ENCODE measurements at places on chromosomes 2 and 18.
A peak's percentile ranks its signal among the peaks of the same experiment; 100 is the strongest.

DNA sequence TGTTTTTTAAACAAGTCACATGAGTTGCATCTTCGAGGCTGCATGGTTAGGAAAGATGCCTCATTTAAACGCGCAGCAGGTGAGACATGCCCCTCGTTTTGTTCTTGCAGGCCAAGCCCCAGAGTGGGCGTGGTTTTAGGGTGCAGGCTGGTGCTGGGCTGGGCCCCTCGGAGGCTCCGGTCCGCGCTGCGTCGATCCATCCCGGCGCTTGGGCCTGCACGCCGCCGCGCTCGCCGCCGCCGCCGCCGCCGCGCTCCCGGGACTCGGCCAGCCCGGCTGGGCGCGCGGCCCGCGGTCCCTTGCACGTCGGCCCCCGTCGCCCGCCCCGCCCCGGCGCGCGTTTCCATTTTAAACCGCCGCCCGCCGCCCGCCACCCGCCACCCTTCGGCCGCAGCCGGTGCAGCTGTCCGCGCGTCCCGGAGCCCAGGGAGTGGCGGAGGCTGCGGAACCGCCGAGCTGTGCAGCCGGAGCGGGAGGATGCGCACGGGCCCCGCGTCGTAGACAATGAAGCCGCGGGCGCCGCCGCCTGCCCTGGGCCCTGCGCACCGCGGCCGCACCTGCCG, 175.5 kb downstream of the AGAP1 start:
- DNase-seq = peak; percentile 30

DNA sequence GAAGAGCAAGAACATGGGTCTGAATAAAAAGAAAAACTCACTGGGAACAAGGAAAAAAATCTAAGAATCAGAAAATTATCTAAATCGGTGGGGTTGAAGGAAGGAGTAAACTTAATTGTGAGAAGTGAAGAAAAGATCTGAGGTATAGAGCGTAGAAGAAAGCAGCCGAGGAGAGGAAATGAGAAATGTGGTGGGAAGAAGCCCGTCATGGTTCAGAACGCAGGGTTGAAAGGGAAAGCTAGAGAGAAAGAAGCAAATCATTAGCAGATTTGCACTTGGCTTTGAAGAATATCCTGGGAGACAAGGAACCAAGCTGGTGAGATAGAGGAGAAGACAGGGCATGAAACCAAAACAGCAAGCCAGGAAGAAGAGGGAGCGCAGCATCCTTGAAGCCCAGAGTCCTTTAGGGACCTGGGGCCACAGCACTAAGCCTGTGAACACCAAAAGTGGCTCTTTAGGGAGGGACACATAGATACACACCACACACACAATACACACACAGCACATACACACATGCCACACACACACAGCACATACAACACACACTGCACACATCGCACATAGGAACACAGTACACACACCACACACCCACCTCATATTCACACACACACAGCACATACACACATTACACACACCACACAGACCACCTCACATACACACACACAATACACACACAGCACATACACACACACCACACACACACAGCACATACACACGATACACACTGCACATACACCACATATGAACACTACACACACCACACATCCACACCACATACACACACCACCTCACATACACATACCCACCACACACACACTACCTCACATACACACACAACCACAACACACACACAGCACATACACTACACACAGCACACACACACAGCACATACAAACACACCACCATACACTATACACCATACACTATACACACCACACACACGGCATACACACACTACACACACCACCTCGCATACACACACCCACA, 274.6 kb downstream of the ETAA1 start:
- DNase-seq = no peak

DNA sequence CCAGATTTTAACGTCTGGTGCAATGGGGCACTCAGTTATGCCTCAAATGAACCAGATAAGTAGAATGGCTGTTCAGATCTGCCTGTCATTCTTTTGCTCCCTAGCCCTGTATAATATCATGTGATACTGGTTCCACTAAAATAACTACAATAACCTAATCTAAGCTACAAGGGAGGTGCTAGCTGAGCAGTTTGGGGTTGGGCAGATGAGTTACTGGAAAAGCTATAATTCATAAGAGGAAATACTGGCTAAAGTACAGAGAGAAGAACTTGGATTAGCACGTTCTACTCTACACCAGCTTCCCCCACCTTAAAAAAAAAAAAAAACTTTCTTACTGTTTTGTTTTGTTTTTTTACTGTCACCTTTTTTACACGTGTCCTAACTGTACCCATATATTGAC, 183.3 kb upstream of the NRP2 start:
- DNase-seq = no peak

- DNase-seq = no peak
These were observed 32.1 kb upstream of the TTC39C start for GRCh38 chr18:23982155-23983079.

DNA sequence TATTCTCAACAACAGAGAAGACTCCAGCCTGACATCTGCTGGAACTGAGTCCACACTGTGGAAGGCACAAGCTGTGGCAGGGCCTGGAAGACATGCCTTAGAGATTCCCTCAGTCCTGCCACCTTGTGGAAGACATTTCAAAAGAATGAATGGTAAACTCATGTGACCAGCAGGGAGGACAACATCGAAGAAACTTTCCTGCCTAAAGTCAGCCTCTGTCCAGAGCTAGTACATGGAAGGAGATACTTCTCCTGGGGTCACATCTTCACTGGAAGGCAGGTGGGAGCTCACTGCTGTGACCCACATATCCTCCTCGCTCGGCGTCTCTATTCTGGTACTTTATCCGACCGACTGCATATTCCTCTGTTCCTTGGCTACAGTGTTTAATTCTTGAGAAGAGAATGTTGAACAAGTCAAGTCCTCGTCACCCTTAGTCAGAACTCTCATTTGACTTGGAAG, 59.5 kb downstream of the PUM2 start:
- peak; percentile 67 for DNase-seq

All from right renal cortex interstitium (tissue), 3 donors.